COR-L47 (cell line): ENCODE measurements at places on chromosomes 6 and 20.

GRCh38 chr20:46122071-46122470 is 4.0 kb downstream of the CD40 start:
- DNase-seq, result no peak

- DNase-seq, result no peak
Observed at GRCh38 chr6:36539814-36540568, 7.3 kb downstream of the STK38 start.

GRCh38 chr20:47676912-47677634 is 108.2 kb downstream of the SULF2 start:
- no peak for DNase-seq

GRCh38 chr20:47664068-47664437 is 121.2 kb downstream of the SULF2 start:
- DNase-seq, result no peak

DNA sequence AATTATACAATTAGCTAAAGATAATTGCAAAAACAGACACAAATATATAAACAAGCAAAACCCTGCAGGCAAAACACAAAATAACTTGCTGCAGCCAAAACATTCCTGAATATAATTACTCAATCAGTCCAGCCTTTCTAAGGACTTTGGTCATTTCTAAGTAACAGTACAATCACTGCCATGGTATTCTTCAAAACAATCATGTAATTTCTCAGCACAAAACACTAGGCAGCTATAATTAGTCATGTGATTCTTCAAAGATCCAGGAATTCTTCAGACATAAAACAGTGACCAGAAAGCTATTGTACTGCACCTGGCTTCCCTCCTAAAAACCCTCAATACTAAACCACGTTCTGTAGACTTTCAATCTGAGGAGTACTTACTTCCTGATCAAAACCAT is 881.1 kb downstream of the EPHA7 start:
- DNase-seq, result peak; percentile 45

- peak; percentile 30 for DNase-seq
Observed at GRCh38 chr6:169723200-169723909, 945 bp downstream of the PHF10 start.

DNA sequence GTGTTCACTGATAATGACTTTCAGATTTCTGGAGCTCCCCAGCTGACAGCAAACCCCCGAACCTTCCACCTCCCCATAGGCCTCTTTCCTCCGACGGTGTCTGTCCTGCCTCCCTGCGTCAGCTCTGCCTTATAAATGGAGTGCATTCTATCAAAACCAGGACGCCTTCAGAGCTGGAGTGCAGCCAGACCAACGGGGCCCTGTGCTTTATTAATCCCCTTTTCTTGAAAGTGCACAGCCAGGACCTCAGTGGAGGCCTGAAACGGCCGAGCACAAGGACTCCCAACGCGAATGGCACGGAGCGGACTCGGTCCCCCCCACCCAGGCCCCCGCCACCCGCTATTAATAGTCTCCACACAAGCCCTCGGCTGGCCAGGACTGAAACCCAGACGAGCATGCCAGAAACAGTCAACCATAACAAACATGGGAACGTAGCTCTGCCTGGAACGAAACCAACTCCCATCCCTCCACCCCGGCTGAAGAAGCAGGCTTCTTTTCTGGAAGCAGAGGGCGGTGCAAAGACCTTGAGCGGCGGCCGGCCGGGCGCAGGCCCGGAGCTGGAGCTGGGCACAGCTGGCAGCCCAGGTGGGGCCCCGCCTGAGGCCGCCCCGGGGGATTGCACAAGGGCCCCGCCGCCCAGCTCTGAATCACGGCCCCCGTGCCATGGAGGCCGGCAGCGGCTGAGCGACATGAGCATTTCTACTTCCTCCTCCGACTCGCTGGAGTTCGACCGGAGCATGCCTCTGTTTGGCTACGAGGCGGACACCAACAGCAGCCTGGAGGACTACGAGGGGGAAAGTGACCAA is 42.3 kb upstream of the NAA20 start:
- peak; percentile 30 for DNase-seq

- peak; percentile 81 for DNase-seq
Observed at GRCh38 chr6:30877419-30878262, 6.7 kb upstream of the DDR1 start.

DNA sequence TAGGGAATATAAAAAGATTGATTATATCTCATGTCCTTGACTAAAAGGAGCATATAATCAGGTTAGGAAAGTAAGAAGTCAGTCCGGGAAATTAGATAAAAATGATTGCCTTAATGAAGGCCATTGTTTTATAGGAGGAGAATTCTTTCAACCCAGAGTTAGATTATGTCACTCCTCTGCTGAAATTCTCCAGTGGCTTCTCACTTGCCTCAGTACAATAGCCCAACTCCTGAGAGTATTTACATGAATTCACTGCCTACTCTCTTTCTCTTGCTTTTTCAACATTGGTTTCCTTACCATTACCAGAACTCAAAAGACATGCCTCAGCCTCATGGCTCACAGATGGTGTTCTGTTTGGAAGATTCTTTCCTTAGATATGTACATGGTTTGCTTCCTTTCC is 114.9 kb downstream of the EPHA7 start:
- no peak for DNase-seq

GRCh38 chr20:60669211-60669610 is 582.9 kb upstream of the CDH4 start:
- no peak for DNase-seq

DNA sequence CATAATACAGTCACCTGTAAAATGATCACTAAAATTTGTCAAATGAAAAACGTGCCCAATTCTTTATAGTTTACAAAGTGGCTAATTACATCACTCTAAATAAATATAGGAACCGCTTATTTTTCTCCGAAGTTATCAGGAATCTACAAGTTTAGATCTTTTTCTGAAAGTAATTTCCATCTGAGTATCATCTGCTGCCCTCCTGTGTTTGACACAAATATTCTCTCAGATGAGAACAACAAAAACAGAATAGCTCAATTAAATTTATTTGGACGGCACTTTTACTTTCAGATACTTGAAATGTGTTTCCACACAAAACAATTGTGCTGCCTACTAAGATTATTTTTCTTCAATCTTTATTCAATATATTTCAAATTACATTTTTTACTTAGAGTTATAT is 5.0 kb downstream of the SF3B5 start:
- no peak for DNase-seq

- DNase-seq, result no peak
Observed at GRCh38 chr20:58636396-58636982, 14.6 kb upstream of the STX16 start.

DNA sequence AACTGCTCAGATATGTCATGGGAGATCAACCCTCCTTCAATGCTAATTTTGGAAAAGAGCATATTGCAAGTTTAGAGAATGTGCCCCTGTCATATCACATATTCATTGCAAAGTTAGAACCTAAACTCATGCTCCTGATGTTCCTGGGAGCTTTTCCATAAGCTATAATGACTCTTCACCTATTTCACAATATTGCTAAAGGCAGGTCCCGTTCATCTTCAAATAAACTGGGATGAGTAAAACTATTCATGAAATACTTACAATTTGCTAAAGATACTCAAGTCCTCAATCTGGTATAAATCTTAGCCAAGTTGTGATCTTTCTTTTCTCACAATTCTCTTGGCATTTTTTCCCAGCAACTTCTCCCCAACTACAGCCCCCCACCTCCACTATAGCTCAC is 121.7 kb upstream of the TNFAIP3 start:
- no peak for DNase-seq

DNA sequence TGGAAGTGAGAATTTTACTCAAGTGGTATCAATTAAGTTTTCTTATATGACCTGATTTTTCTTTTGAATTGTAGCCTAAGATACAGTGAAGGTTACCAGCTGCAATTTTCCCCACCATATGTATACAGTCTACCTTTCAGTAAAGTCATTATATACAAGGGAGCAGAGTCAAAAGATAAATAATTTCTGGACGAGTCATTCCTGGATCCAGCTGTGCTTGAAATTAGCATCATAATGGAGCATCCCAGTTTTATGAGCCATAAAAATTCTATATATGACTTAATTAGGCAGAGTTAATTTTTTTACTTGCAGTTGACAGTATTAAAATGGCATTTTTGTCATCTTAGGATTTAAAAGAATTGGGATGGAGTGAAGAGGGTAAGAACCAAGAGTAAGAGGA is 1008.4 kb downstream of the PHF3 start:
- DNase-seq, result peak; percentile 39

- DNase-seq, result no peak
Observed at GRCh38 chr20:52959125-52959524, 13.0 kb upstream of the TSHZ2 start.

GRCh38 chr20:53752971-53753879 is 159.6 kb upstream of the ZNF217 start:
- no peak for DNase-seq

DNA sequence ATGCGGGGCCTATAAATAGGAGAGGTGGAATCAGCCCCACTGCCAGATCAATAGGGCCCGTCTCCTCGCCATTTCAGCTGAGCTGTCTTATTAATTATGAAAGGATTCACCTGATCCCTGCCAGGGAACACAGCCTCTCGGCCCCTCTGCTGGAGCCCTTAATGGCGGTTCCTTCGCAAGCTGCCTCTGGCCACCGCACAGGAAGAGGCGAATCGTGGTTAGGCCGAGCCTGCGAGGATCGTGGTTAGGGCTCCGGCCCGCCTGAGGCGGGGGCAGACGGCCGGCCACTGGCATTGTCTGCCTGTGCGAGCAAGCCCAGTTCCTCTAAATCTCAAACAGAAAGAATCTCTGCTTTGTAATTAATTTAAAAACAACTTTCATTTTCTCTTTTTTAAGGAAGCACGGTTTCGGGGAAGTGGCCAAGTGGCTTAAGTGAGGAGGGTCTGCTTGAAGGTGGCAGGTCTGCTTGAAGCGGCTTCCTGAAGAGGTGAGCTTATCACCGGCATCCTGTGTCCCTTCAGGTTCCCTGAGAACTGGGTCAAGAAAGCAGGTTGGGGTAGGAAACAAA is 9.2 kb downstream of the NRN1 start:
- DNase-seq, result no peak

- no peak for DNase-seq
Observed at GRCh38 chr6:35328108-35328723, 14.1 kb upstream of the PPARD start.

GRCh38 chr6:153092082-153093013 is 38.7 kb downstream of the RGS17 start:
- no peak for DNase-seq

GRCh38 chr6:1609041-1609647 is 571 bp upstream of the FOXC1 start:
- no peak for DNase-seq

- no peak for DNase-seq
Observed at GRCh38 chr6:30149858-30150550, 11.0 kb downstream of the TRIM10 start.
